A549 treated with AZD2906 at 1 μM for 4 hours (cell line): ENCODE measurements at places on chromosomes 12 and 14. TPM values are rescaled to one million over a fixed set of nuclear protein-coding genes. Genes with fewer than 3 reads are reported as not detected.

Gene CREBL2
- 16.6 to 23.0 TPM (median 18.2 TPM) in 5 replicates for total RNA-seq

Gene RFC5
- 35.1 to 43.1 TPM (median 37.3 TPM) in 5 replicates for total RNA-seq

Gene GYS2
- total RNA-seq: 0.09 TPM in 1 of 5 replicates, not detected in the others

Gene ACOT4
- total RNA-seq: 1.7 to 2.3 TPM (median 2.0 TPM) in 5 replicates

Gene CDH24
- 2.5 to 4.6 TPM (median 4.4 TPM) in 5 replicates for total RNA-seq

Gene RTL1
- 0.16 to 0.27 TPM (median 0.22 TPM) in 5 replicates for total RNA-seq

Gene KITLG
- total RNA-seq: 13.5 to 19.2 TPM (median 15.0 TPM) in 5 replicates

Gene DLK1
- total RNA-seq: 0.17 to 0.41 TPM (median 0.26 TPM) in 5 replicates

Gene PLBD1
- total RNA-seq: 4.1 to 4.8 TPM (median 4.3 TPM) in 5 replicates

Gene CFL2
- 101 to 112 TPM (median 104 TPM) in 5 replicates for total RNA-seq
